ENCODE measurements at places on chromosomes 7 and 10. TPM values are rescaled to one million over a fixed set of nuclear protein-coding genes. Genes with fewer than 3 reads are reported as not detected.

Gene DDX56
- total RNA-seq: 91.9 TPM

Gene FAM25G
- total RNA-seq: not detected

Gene CTAGE4
- 0.18 TPM for total RNA-seq

Gene CHN2
- 14.8 TPM for total RNA-seq

Gene UCMA
- not detected for total RNA-seq

Gene PDE6C
- total RNA-seq: 0.35 TPM

Gene FRMPD2
- 1.7 TPM for total RNA-seq

Gene RSPH10B
- total RNA-seq: 0.83 TPM

Gene LIPK
- not detected for total RNA-seq
